ENCODE measurements at places on chromosomes 13 and 19.

DNA sequence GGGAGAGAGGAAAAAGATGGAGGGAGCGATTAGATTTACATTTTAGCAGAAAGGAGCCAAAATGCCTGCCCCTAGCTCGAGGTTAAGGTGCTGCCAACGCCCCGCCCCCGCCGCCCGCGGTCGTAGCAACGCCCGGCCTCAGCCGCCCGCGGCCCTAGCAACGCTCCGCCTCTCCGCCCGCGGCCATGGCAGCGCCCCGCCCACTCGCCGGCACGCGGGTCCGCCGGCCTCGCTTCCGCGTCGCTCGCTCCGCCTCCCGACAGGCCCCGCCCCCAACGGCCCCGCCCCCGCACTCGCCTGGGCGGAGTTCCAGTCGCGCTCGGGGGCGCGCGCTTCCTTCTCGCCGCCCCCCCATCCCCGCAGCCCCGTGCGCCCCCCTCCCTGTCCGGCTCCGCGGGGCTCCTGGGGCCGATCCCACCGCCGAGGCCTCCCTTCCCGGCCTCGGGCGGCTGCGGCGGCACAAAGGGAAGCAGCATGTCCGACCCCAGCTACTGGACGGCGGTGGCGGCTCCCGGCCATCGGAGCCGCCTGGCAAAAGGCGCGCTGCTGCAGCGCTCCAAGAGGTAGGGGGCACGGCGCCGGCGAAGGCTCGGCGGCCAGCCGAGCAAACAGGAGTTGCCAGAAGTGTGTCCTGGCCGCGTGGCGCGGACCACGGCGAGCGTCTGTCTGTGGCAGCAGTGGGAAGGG, 20.3 kb downstream of the MAST3 start:
- peak; percentile 94 for DNase-seq

DNA sequence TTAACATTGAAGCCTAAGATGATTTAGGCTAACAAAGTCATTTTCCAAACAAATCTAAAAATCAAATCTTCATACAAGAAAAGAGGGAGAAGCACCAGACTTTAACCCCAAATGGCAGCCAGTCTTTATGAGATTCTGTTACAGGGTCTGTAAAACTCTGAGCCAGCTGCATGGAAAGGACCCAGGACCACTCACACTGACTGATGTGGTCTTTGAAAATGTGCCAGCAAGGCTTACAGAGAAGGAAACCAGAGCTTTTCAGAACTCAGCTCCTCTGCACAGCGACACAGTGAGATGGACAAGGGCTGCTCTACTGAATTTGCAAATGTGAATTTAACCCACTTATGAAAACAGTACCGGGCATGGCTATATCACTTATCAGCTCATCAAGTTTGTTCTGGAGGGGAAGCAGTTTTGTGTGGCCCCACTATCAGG, 98.8 kb upstream of the SERP2 start:
- no peak for DNase-seq

DNA sequence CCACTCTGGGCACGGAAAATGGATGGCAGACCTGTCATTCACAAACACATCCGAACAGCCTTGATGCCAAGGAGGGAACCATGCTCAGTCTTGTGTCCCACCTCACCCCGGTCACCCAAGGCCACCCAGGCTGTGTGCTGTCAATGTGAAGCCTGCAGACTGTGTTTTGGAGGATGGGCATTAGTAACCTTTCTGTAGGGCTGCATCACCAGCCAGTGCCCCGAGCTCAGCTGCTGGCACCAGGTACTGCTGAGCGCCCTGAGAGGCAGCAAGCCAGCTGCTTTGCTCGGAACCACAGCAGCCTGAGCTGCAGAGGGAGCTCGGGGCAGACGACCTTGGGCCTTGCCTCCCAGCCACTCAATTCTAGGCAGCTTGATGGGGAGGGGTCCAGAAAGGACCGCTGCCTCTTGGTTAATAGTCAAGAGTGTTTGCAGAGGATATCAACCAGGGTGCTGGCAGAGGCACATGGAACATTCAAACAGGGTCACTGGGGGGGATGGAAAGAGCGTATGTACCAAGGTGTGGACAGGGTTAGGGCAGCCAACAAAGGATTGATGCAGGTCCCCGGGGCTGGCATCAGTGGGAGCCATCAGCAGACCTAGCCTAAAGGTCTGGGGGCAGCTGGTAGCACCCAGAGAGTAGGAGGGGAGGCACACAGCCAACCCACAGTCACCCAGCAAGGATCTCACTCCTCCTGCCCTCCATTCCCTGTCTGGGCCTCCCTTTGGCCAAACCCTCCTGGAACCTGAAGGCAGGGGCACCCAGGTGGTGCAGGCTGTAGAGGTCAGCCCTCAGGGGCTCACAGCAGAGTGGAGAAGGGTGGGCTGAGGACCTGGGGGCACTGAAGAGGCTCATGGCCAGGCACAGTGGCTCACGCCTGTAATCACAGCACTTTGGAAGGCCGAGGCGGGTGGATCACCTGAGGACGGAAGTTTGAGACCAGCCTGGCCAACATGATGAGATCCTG, 8.1 kb downstream of the VSTM2B start:
- DNase-seq: no peak

DNA sequence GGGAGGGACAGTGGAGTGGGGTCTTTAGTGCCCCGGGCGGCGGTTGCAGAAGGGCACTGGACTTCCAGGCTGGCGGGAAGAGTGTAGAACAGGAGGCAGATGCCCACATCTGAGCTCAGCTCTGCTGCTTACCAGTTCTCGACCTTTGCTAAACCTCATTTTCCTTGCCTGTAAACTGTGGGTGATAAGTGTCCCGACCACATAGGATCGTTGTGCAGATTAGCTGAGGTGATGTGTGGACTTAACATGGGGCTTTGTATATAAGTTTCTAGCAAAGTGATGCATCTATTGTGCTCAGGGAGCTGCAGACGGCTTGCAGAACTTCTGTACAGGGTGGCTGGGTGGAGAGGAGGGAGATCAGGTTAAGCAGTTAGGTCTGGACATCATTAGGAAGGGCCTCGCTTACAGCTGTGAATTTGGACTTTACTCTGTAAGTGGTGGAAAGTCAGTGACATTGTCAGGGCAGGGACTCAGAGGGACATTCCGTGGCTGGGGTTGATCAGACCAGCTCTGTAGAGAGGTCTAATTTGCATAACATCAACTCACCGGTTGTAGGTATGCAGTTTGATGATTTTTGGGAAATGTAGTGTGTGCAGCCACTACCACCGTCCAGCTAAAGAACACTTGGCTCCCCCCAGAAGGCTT, 70.0 kb downstream of the SPATA13 start:
- no peak for DNase-seq

DNA sequence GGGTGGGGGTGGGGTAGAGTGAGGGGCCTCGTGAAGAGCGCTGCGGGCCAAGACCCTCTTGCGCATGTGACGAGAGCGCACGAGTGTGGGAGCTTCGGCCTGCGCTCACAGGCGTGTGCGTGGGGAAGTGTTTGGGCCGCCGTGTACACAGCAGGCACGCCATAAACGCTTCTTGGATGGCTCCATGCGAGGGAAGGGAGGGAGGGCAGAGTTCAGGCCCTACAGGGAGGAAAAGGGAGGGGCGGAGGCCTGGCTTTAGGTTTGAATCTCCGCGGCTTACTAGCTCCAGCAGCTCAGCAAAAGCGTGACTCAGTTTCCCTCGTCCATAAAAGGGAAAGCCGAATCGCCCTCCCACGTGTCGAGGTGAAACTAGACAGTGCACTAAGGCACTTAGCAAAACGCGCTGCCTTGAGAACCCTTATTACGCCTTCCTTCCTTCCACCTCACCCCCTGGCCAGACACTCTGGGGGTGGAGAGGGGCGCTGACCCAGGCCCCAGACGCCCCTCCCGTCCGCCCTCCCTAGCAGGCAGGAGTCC, 12.5 kb downstream of the GADD45B start:
- DNase-seq: no peak

GRCh38 chr13:37640499-37640898, 41.9 kb upstream of the POSTN start:
- no peak for DNase-seq

DNA sequence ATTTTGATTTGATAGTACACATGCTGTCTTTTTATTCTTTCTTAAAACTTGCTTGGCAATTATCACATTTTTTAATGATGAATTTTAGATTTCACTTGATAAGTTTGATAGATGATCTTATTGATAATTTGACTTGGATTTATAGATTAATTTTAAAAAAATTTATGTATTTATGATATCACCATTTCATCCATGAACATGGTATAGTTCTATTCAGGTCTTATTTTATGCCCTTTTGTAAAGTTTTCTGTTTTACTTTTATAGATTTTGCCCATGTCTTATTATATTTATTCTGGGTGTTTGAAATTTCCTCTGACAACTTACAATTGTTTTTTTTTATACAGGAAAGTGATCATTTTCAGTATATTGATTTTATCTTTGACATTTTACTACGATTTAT, 39.5 kb downstream of the ZNF536 start:
- no peak for DNase-seq

- no peak for DNase-seq
Measured at GRCh38 chr19:5762608-5763217, 21.8 kb downstream of the PRR22 start.

GRCh38 chr19:18672044-18672451, 11.4 kb upstream of the CRTC1 start:
- no peak for DNase-seq

DNA sequence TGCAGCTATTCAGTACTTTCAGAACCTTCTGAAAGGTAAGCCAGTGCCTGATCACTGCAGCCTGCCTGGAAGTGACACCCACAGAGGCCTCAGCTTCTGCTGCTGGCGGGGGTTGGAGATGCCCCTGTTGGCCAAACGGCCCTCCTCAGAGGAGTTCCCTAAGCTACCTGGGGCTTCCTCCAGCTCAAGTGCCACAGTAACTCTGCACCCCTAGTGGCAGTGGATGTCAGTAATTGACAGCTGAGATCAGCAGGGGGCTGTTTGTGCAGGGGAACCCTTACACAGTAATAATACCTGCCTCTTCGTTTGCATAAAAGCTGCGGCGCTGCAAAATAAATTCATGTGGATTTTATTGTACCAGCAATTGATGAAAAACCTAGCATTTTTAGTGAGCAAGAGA, 28.9 kb downstream of the TDRD12 start:
- DNase-seq: no peak

GRCh38 chr13:23699271-23699670, 129.1 kb downstream of the TNFRSF19 start:
- DNase-seq: no peak

DNA sequence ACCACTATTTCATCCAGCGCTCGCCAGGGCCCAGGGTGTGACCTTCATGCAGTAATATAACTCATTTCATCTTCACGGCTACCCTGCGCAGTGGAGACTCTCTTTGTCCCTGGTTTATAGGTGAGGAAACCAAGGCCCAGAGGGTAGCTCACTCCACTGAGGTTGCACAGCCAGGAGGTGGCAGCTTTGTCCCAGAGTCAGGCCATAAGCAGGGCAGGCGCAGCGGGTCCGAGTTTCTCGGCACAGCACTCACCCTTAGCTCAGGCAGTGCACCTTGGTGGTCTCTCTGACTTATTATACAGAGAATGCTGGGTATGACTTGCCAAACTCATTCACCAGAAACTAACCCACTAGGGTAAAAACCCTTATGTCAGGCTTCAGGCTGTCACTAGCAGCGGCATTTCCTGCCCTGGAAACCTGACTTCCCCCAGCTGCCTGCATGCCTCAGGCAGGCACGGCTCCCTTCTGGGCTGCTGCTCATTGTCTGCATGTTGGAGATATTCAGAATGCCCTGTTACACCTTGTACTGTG, 24.5 kb downstream of the PPP5C start:
- DNase-seq: no peak

DNA sequence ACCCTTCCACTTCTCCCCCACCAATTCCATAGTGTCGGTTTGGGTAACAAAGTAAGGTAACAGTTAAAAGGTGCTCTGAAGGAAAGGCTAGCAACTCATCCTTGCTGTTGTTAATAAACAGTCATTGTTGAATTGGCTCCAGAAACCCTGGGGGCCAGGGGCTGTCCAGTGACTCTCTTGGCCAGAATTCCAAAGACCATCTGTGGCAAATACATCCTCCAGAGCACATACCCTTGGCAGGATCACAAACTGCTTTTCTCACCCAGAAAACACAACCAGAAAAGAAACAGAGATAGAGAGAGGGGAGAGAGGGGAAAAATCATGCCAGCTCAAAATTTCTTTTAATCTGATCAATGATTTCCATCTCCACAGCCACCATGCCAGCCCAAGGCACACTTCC, 22.1 kb downstream of the CACNA1A start:
- no peak for DNase-seq

DNA sequence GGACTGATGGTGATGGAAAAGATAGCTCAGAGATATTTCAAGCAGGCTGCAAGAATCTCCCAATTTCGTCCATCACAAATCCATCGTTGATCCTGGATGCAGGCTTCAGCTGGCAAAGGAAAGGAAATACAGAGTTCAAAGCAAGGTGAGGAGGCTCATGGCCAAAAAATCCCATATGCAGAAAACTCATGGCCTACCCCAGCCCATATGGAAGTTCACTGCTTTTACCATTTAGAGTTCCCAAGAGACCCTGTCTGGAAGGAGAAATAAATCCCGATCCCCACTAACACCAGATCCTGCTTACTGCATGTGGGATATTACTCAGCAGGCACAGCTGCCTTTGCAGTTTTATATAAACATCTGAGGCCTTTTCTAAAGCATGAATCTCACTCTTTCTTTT, 412.9 kb upstream of the SPRY2 start:
- DNase-seq: no peak

DNA sequence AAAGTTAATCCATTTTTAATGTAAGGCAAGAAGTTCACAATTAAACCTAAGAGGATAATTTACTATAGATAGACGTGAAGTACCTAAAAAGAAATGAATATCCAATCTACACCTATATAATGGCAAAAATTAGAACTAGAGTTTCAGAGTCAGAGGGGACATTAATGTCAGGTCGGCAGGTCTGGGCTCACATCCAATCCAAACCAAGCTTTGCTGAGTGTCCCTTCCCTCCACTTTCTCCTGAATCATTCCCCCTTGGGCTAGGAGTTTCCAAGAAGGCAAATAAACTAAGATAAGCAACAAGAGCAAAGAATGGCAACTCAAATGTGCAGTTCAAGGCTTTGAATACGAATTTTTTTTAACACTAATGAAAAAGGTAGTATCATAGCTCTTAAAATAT, 2.9 kb downstream of the FLT3 start:
- DNase-seq: no peak

GRCh38 chr19:39021063-39021462, 11.3 kb downstream of the FBXO27 start:
- DNase-seq: no peak

DNA sequence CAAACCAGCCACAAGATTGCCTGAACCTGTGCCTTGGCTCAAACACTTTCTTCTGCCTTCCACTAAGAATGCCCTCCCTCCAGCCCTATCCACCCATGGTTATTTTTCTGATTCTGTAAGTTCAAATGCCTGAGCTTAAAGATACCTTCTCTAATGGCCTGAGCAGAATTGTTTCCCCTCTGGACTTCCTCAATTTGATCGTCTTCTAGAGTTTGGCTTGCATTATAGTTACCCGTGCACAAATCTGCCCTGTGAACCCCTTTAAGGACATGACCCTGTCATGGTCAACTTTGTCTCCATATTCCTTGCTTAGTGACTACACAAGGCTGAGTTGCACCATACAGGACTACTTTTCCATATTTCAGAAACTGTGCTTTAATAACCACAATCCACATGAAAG, 481.0 kb downstream of the FOXO1 start:
- DNase-seq: no peak

GRCh38 chr13:40667622-40667978, 1.2 kb upstream of the FOXO1 start:
- no peak for DNase-seq

Data from stimulated activated CD8-positive, alpha-beta memory T cell treated with anti-CD3 and anti-CD28 coated beads, Interleukin-4, amount 100 ng/mL, for 24 hours (primary cell).